ENCODE measurements at places on chromosomes 12 and 14. TPM values are rescaled to one million over a fixed set of nuclear protein-coding genes. Genes with fewer than 3 reads are reported as not detected.

Gene FBXO34
- total RNA-seq: 26.0 TPM

Gene GALNT8
- 2.0 TPM for total RNA-seq

DNA sequence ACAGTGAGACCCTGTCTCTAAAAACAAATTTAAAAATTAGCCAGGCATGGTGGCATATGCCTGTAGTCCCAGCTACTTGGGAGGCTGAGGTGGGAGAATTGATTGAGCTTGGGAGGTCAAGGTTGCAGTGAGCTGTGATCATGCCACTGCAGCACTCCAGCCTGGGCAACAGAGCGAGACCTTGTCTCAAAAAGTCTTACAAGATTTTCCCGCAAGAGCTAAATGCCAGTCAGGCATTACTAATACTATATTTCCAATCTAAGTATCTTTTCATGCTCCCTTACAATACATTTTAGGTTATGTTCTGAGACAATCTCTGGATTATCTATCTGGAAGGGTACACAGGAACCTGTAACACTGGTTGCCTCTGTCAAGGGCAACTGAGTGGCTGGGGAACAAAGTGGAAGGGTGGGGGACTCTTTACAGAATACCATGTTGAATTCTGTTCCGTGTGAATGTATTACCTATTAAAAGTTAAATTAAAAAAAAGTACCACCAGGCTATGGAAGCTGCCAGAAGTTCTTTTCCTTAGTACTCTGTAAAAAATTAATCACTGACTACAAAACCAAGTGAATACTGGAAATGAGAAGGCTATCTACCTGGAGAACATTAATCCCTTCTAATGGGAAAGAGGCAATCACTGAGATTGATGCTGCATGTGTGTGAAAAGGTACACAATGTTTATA is 56.7 kb downstream of the BTBD7 start:
- H3K27me3 ChIP-seq: no peaks in the 10 kb centered on the region
- H3K36me3 ChIP-seq: no peaks in the 10 kb centered on the region
- H3K4me1 ChIP-seq: no peaks in the 10 kb centered on the region
- H3K4me3 ChIP-seq: no peak overlapping the region

DNA sequence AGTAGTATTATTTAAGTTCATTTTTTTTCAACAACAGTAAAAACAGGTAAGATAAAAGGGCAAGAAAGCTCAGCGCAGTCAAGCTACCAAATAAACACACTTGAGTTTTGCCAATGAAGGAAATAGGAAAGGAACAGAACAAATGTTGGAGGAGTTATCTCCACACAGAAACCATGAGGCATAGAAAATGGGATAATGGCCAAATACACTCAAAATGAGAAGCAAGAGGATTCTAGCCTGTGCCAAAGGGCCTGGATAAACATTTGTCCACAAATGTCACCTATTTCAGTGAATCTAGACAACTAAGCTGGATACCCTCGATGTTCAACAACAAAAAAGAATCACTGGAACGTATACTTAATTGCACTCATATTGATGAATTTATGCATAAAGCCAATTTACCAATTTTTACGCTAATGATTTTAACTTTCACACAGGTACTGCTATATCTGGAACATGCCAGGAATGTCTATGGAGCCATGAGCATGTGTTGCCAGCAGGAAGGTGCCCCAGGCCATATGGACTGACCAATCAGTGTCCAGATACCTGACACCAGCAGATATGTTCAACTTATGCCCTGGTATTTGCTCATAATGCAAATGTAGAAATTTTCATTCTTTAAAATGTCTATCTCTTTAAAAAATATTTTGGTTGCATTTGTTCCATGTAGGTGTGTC is 21.1 kb downstream of the ST8SIA1 start:
- no peak for DNase-seq
- no peak overlapping the region for H3K27ac ChIP-seq
- no peaks in the 10 kb centered on the region for H3K4me1 ChIP-seq
- no peaks in the 10 kb centered on the region for H3K36me3 ChIP-seq

DNA sequence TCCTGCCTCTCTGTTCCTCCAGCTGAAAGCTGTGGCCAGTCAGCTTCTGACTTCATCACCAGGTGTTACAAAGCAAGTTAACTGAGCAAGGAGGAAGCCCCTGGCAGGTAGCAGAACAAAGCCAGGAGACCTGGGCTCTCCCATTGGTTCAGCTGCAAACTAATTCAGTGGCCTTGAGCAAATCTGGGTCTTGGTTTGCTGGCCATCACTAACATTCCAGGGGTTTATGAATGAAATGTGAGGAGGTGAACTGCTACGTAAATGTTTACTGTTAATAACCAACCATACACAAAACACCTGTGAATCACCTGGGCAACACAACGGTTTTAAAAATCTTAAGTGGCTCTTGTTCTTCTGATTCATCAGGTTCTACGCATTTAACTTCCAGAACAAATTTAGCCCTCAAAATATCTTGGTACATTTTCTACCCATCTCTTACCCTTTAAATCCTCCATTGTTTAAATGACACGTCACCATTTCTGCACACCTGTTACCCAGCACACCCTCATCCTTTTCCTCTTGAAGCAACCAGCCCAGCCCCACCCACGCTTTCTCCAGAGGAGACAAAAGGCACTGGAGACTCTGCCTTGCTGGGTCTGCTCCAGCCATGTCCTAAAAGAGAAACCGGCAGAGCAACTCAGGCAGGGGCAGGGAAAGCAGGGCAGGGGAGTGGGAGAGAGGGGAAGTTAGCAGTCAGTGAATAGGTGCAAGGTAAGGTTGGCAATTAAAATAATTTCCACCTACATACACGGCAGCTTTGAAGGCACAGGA is 49.3 kb upstream of the TSPAN11 start:
- no peaks in the 10 kb centered on the region for H3K27me3 ChIP-seq
- H3K36me3 ChIP-seq: no peaks in the 10 kb centered on the region
- H3K4me3 ChIP-seq: no peak overlapping the region
- H3K27ac ChIP-seq: no peak overlapping the region

GRCh38 chr12:28390761-28391385 is 200.6 kb downstream of the CCDC91 start:
- DNase-seq: no peak
- H3K4me3 ChIP-seq: no peak overlapping the region
- H3K27me3 ChIP-seq: no peaks in the 10 kb centered on the region

- H3K27ac ChIP-seq: no peak overlapping the region
- no peaks in the 10 kb centered on the region for H3K4me1 ChIP-seq
- no peaks in the 10 kb centered on the region for H3K36me3 ChIP-seq
These were observed 21.0 kb upstream of the PLEKHG3 start for GRCh38 chr14:64683264-64683663.

Measured in right atrium auricular region (tissue), 2 donors.